Ascending aorta (tissue), 2 donors: ENCODE measurements at places on chromosomes 7 and 10.

- no peak for DNase-seq
- no peak overlapping the region for H3K27ac ChIP-seq
- H3K36me3 ChIP-seq: no peaks in the 10 kb centered on the region
These were observed 49.8 kb upstream of the SLC35B4 start for GRCh38 chr7:134366481-134366880.

- no peak overlapping the region for H3K4me3 ChIP-seq
- no peak overlapping the region for H3K27ac ChIP-seq
- no peaks in the 10 kb centered on the region for H3K27me3 ChIP-seq
- H3K4me1 ChIP-seq: no peaks in the 10 kb centered on the region
These were observed 545.5 kb upstream of the FOXK1 start for GRCh38 chr7:4136501-4137110.

GRCh38 chr10:101887775-101888174 lies 44.2 kb upstream of the KCNIP2 start:
- no peak overlapping the region for H3K27ac ChIP-seq
- no peaks in the 10 kb centered on the region for H3K4me1 ChIP-seq
- H3K4me3 ChIP-seq: no peak overlapping the region
- H3K27me3 ChIP-seq: no peaks in the 10 kb centered on the region
- DNase-seq: no peak

DNA sequence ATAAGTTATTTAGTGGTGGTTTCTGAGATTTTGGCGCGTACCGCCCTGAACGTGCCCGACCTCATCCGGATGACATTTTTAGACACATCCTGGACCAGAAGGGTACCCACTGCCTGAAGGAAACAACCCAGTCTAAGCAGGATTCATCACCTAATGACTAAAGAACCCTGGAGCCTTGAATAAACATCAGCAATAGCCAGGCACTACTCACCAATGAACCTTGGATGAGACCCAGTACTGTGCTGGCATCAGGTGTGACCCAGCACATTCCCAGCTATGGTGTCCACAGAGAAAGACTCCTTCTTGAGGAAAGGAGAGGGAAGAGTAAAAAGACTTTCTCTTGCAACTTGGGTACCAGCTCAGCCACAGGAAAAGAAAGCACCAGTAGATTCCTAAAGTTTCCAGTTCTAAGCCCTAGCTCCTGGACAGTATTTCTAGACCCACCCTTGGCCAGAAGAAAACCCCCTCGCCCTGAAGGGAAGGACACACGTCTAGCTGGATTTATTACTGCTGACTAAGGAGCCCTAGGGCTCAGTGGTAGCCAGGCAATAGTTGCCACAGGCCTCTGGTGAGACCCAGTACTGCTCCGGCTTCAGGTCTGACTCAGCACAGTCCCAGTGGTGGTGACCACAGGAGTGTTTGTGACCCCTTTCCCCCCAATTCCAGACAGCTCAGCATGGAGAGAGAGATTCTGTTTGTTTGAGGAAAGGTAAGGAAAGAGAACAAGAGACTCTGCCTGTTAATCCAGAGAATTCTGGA lies 32.5 kb downstream of the ZNF277 start:
- H3K27me3 ChIP-seq: no peaks in the 10 kb centered on the region
- H3K36me3 ChIP-seq: no peaks in the 10 kb centered on the region
- H3K27ac ChIP-seq: no peak overlapping the region
- DNase-seq: no peak
- no peaks in the 10 kb centered on the region for H3K4me1 ChIP-seq

GRCh38 chr10:75456122-75456521 lies 24.7 kb downstream of the LRMDA start:
- H3K27me3 ChIP-seq: no peaks in the 10 kb centered on the region
- no peaks in the 10 kb centered on the region for H3K4me1 ChIP-seq
- no peaks in the 10 kb centered on the region for H3K36me3 ChIP-seq
- no peak for DNase-seq
- no peak overlapping the region for H3K4me3 ChIP-seq
- no peak overlapping the region for H3K27ac ChIP-seq

- no peaks in the 10 kb centered on the region for H3K4me1 ChIP-seq
- H3K4me3 ChIP-seq: no peak overlapping the region
- H3K27me3 ChIP-seq: no peaks in the 10 kb centered on the region
- no peak overlapping the region for H3K27ac ChIP-seq
- H3K36me3 ChIP-seq: no peaks in the 10 kb centered on the region
These were observed 6.3 kb upstream of the GSTK1 start for GRCh38 chr7:143256932-143257331.

GRCh38 chr7:67858931-67859330 lies 862.3 kb downstream of the TYW1 start:
- no peak for DNase-seq
- H3K27ac ChIP-seq: no peak overlapping the region
- no peaks in the 10 kb centered on the region for H3K27me3 ChIP-seq

DNA sequence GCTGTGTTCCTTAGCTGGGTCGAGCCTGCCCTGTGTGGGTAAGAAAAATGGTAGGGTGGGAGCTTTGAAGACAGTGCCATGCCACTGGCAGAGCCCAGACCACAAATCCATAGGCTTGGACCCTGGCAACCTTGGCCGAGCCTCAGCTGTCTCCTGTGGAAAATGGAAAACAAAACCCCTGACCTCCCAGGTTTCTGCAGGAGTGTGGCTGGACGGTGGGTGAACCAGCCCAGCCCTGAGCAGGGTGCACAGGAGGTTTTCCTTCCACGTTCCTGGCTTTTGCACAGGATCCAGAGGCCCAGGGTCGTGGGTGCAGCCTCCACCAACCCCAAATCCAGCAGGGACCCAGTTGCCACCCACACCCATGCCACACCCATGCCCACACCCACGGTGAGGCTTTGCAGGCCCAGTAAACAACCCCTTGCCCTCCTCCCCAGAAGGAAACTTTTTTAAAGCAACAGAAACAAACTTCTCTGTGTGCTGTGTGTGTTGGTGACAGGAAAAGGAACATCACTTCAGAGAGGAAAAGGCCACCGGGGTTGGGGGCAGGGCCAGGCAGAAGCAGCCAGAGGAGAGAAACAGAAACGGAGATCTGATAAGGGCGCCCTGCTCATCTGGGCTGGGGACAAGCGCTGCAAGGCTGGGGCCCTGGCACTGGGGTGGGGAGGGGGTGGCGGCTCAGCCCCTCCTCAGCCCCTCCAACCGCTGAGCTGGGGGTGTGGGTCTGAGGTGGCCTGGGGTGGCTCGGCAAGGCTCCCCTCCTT lies 20.7 kb upstream of the ZMIZ1 start:
- DNase-seq: peak; percentile 61
- no peak overlapping the region for H3K27ac ChIP-seq
- H3K36me3 ChIP-seq: no peaks in the 10 kb centered on the region
- H3K4me1 ChIP-seq: no peaks in the 10 kb centered on the region

DNA sequence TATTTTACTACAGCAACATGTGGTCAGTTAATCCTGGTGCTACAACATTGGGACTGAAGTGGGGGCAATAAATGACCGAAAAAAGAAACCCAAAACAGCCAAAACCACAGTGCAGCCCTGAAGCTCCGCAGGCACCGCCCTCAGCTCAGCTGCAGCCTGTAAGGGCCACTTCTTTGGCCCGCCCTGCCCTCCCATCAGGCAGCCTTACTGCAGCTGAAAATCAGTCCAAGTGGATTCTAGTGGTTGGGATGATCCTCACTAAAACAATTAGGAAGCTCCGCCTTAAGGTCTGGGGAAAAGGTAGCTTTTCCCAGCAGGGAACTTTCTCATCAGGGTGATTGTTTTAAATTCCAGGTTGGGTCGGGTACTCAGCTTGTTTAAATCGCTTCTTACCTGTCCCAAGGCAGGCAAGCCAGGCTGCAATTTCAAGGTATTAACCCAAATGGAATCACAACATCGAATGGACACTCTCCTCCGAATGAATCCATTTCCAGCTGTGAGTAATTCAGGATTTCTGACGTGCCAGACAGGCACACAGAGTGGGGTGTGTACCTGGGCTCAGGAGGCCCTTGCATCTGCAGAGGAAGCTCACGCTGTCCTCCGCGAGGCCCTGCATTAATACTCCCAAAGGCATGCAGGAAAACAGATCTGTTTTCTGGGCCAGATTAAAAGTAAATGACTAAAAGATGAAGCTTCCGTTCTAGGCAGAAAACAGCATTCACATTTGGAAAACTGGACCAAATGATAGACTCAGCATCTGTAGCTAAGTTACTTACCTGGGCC lies 104.3 kb downstream of the CREB5 start:
- H3K27ac ChIP-seq: no peak overlapping the region
- H3K4me1 ChIP-seq: no peaks in the 10 kb centered on the region
- no peak overlapping the region for H3K4me3 ChIP-seq

DNA sequence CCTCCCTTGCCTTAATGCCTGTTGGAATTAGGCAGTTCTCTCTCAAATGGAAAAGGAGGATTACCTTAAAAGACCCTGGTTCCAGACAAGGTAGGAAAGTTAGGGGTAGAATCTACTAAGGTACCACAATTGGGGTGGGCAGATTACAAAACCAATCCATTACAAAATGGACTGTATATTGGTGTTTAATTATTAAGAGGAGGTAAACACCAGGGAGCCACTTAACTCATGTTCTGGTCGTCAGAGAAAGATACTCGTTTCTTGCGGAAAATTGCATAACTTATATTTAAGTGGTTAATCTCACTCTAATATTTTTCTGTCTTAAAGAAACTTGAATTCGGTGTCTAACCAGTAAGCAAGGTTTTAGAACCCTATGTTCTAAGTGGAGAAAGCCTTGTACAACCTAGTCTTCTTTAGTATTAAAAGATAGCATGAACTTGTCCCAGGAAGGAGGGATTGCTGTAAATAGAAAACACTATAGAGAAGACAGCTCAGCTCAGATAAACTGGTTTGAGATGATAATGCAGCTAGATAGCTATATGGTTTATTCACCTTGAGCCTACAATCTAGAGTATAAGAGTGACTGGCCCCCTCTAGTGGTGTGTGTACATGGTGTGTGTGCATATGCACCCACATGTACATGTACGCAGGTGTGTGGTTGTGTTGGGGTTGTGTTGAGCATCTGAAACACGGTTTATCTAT lies 58.0 kb upstream of the STRIP2 start:
- H3K27ac ChIP-seq: no peak overlapping the region
- no peaks in the 10 kb centered on the region for H3K4me1 ChIP-seq
- peaks cover 4% of the 10 kb centered on the region for H3K36me3 ChIP-seq
- DNase-seq: no peak

DNA sequence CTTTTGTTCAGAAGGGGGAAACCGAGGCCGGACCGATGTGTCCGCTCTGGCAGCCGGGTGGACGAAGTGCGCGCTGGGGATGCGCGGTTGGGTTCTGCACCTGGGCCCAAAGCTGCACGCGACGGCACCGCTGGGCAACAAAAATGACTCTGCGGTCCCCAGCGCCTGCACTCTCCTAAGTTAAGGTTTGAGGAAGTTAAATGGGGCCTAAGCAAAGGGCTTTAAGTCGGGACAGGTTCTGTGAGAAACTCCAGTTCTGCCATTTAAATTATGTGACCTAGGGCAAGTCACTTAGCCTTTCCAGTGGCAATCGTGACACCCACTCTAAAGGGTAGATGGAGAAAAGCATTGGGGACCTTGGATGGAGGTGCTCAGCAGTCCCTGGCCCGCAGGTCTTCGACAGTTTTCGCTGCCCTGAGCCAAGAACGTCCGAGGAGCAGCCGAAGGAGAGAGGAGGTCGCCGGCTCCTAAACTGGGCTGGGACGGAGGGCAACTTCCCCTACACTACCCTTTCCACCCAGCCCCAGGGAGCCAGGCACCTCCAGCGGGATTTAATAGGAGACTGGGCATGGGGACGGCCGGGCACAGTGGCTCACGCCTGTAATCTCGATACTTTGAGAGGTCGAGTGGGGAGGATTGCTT lies 534 bp upstream of the ACBD5 start:
- no peaks in the 10 kb centered on the region for H3K36me3 ChIP-seq
- peak overlapping the region; percentile 79 for H3K4me3 ChIP-seq
- peaks cover 21% of the 10 kb centered on the region for H3K4me1 ChIP-seq
- DNase-seq: no peak
- peak overlapping the region; percentile 98 for H3K27ac ChIP-seq

DNA sequence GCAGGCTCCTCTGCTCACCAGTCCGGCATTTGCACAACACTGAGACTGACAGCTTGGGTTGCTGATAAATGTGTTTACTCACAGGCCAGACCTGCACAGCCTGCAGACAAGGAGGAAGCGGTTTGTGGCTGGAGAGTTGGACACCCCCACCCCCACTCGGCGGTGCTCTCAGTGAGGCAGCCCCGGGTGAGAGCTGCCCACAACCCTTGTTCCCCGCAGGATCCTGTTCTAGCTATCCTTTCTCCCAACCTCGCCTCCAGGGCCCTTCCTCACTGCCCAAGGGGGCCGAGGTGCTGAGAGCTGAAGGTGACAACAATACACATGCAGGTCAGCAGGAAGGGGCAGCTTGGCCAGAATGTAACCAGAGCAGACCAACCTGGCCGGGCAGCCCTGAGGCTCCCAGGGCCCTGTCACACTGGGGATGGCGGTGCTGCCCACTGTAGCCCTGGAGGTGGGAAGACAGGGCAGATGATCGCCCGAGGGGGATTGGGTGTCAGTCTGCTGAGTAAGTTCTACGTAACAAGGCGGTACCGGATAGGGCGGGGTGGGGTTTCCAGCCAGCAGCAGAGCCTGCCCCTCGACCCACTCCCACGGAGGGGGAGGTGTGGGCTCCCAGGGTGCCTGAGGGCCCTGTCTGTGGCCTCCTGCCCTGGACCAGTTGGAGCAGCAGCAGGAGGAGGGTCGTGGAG lies 2.1 kb upstream of the ADAM8 start:
- peaks cover 3% of the 10 kb centered on the region for H3K4me1 ChIP-seq
- no peak overlapping the region for H3K27ac ChIP-seq
- peaks cover 52% of the 10 kb centered on the region for H3K36me3 ChIP-seq
- no peak for DNase-seq
- H3K4me3 ChIP-seq: no peak overlapping the region
- no peaks in the 10 kb centered on the region for H3K27me3 ChIP-seq

GRCh38 chr7:7146837-7147236 lies 35.5 kb upstream of the C1GALT1 start:
- H3K27ac ChIP-seq: no peak overlapping the region
- no peaks in the 10 kb centered on the region for H3K36me3 ChIP-seq
- no peaks in the 10 kb centered on the region for H3K4me1 ChIP-seq
- no peak for DNase-seq

- H3K27me3 ChIP-seq: no peaks in the 10 kb centered on the region
- DNase-seq: no peak
- no peaks in the 10 kb centered on the region for H3K4me1 ChIP-seq
- H3K36me3 ChIP-seq: no peaks in the 10 kb centered on the region
- no peak overlapping the region for H3K27ac ChIP-seq
These were observed 54.6 kb upstream of the NRG3 start for GRCh38 chr10:81820418-81820817.

- DNase-seq: no peak
- no peaks in the 10 kb centered on the region for H3K4me1 ChIP-seq
- H3K27me3 ChIP-seq: no peaks in the 10 kb centered on the region
- H3K36me3 ChIP-seq: no peaks in the 10 kb centered on the region
These were observed 144.0 kb upstream of the MKLN1 start for GRCh38 chr7:131183611-131184119.

- no peaks in the 10 kb centered on the region for H3K4me1 ChIP-seq
- H3K4me3 ChIP-seq: no peak overlapping the region
- DNase-seq: no peak
- no peaks in the 10 kb centered on the region for H3K27me3 ChIP-seq
These were observed 50.2 kb upstream of the LANCL2 start for GRCh38 chr7:55314967-55315366.

GRCh38 chr10:76881477-76882220 lies 756.0 kb downstream of the KCNMA1 start:
- H3K4me3 ChIP-seq: no peak overlapping the region
- H3K27ac ChIP-seq: no peak overlapping the region
- peaks cover 2% of the 10 kb centered on the region for H3K4me1 ChIP-seq
- H3K27me3 ChIP-seq: no peaks in the 10 kb centered on the region
